Right cardiac atrium (tissue), 5 donors: ENCODE measurements at places on chromosomes 1 and 21. TPM values are rescaled to one million over a fixed set of nuclear protein-coding genes. Genes with fewer than 3 reads are reported as not detected.

The SPRR1A gene
- not detected for polyA plus RNA-seq

The SAMD13 gene
- 1.2 TPM for polyA plus RNA-seq

The KRTAP20-2 gene
- polyA plus RNA-seq = not detected

The CD1B gene
- not detected for polyA plus RNA-seq

The OR10Z1 gene
- polyA plus RNA-seq = not detected

The S100A9 gene
- 69.9 TPM for polyA plus RNA-seq

The NHLH1 gene
- 0.05 TPM for polyA plus RNA-seq

The KRTAP19-3 gene
- polyA plus RNA-seq = not detected

The ABL2 gene
- 3.2 TPM for polyA plus RNA-seq

The CEP104 gene
- 8.7 TPM for polyA plus RNA-seq

The C4BPB gene
- polyA plus RNA-seq = 0.05 TPM

The SLC44A5 gene
- polyA plus RNA-seq = 0.48 TPM

The TAS1R1 gene
- not detected for polyA plus RNA-seq

The TEKT2 gene
- polyA plus RNA-seq = 0.14 TPM

The NCSTN gene
- 60.7 TPM for polyA plus RNA-seq

The OR2L5 gene
- polyA plus RNA-seq = not detected

The KCNK2 gene
- 0.14 TPM for polyA plus RNA-seq

The SELE gene
- 2.8 TPM for polyA plus RNA-seq

The KRTAP13-2 gene
- not detected for polyA plus RNA-seq

The SEC16B gene
- 2.9 TPM for polyA plus RNA-seq

The SELENBP1 gene
- 48.5 TPM for polyA plus RNA-seq

The WNT4 gene
- 0.05 TPM for polyA plus RNA-seq

The OR2L8 gene
- polyA plus RNA-seq = not detected

The LCE1C gene
- not detected for polyA plus RNA-seq

The ACKR1 gene
- 13.1 TPM for polyA plus RNA-seq
